LoVo (cell line): ENCODE measurements at places on chromosomes 5 and 9.

GRCh38 chr9:136616948-136617695 is 45.6 kb upstream of the EGFL7 start:
- DNase-seq: no peak

GRCh38 chr9:136541709-136542108 is 4.1 kb downstream of the NOTCH1 start:
- no peak for DNase-seq

GRCh38 chr9:12439267-12439666 is 253.9 kb upstream of the TYRP1 start:
- DNase-seq: no peak

GRCh38 chr5:64978546-64978945 is 209.8 kb downstream of the CWC27 start:
- DNase-seq: no peak

DNA sequence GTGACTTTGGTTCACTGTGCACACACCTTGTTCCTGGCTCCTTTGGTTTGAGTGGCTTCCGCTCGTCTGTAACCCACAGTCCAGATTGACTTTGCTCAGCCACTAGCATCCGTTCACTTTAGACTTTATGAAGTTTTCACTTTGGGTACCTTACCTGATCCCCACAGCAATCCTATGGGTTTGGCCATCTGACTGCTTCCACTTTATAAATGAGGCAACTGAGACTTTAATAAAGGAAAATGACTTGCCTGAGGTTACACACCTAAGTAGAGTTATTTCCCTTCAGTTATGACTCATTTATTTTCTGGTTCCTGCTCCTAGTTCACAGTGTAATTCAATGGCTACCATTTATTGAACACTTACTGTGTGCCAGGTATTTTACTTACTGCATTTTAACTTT is 94.2 kb upstream of the SAP30L start:
- DNase-seq: no peak

- no peak for DNase-seq
Observed at GRCh38 chr5:164893071-164893470, 1387.7 kb downstream of the MAT2B start.

DNA sequence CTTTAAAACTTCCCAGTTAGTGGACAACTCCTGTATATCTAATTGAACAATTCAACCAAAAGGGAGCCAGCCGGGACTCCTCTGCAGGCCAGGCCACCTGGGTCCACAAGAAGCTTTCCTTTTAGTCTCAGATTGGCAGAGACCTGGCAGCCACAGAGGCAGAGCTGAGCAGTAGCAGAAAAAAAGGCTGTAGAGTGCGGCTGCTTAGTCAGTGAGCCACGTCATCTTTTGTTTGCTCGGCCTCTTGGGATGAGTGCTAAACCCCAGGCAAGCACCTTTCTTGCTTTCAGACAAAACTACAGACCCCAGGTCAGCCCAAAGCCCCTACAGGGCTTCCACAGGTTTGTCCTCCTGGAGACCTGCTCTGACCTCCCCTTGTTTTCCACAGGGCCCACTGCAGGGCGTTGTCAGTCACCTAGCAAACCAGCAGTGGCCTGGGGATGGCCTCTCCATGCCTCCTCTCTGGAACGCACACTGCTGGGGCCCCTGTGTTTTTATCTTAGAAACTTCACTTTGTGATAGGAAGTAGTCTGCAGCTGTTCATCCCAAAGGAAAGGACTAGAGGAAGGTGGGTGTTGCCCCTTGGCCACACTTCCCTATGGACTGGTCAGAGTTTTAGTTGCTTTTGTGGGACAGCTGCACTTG is 49.9 kb downstream of the SHB start:
- no peak for DNase-seq

- no peak for DNase-seq
Observed at GRCh38 chr5:85614489-85614888, 1003.3 kb upstream of the COX7C start.

- DNase-seq: no peak
Observed at GRCh38 chr9:123530244-123530643, 174.2 kb downstream of the CRB2 start.

DNA sequence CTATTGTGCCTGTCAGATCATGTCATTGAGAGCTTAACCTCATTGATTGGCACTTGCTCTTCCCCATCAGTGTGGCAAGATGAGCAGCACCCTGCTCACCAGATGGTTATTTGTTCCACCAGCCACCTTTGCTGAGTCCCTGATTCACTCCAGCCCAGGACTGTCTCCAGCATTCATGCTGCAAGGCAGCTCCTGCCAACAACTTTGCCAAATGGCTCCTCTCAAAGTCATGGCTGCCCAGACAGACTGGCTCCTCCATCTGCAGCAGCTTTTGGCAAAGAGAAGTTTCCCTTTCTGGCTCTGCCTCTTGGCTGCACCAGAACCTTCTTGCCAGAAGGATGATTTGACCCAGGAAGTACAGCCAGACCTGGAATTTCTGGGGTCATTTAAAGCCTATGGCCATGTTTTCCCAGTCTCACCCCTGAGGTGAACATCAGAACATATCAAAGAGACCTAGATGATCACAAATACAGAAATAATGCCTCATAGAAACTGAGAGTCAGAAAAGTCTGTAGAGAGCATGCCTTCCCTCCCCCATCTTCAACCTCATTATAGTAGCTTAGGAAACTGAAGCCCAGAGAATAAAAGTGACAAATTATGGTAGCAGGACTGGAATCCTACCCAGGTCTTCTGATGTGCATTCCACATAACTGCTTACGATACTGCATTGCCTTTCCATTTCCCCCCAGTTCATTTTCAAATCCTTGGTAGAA is 10.4 kb downstream of the PPP2R2B start:
- no peak for DNase-seq

DNA sequence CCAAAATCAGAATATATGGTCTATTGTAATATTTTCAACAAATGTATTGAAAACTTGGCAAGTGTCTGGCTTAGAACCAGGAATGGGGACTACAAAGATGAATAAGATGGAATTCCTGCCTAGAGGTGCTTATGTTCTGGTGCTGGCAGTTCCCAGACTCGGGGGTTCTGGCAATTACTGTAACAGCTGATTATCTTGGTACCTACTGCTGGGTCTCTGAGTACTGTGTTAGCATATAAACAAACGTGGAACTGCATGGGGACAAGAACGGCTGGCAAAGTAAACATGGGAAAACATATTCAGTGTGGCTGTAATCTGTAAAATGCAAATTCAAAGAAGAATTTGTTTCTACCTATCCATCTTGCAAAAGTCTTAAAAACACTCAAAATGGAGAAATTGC is 89.9 kb downstream of the SLC24A2 start:
- DNase-seq: no peak

GRCh38 chr5:151048526-151048925 is 28.1 kb downstream of the GPX3 start:
- no peak for DNase-seq

GRCh38 chr9:21502586-21502985 is 20.5 kb upstream of the IFNE start:
- no peak for DNase-seq

DNA sequence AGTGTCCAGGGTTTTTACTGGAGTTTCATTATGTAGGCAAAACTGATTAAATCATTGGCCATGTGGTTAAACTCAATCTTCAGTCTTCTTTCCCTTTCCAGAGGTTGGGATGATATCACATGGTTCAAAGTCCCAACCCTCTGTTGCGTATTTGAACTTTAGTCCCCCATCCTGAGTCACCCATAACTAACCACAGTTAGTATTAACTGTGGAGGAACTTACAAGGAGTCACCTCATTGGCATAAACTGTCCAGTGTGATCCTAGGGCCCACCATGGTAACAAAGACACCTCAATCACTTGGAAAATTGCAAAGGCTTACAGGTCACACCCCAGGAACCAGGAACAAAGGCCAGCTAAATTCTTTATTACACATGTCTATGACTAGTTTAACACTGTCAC is 188.5 kb downstream of the COX7C start:
- DNase-seq: peak; percentile 63

GRCh38 chr9:1871626-1872419 is 143.3 kb upstream of the SMARCA2 start:
- no peak for DNase-seq

DNA sequence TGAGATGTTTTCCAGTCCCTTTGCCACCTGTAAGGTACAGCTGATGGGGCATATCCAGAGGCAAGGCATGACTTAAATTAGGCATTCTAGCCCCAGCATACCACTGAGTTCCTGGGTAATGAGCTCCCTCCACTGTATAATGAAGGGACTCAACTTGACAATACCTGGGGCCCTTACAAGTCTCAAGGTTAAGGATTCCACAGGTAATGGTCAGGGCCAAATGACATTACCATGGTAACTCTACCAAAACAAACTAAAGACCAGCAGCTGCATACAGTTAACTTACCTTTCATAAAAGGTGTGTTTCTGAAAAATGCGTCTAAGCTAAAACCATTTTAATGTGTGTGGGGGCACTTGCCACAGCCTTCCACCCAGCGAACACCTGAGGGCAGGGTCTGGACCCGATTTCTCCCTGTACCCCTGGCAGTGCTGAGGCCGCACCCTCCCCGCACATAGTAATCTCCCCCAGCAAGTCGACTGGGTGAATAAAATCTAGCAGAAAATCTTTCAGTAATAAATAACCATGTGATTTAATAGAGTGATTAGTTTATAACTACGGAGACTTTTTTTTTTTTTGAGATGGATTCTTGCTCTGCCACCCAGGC is 24.2 kb downstream of the CCDC69 start:
- DNase-seq: no peak

DNA sequence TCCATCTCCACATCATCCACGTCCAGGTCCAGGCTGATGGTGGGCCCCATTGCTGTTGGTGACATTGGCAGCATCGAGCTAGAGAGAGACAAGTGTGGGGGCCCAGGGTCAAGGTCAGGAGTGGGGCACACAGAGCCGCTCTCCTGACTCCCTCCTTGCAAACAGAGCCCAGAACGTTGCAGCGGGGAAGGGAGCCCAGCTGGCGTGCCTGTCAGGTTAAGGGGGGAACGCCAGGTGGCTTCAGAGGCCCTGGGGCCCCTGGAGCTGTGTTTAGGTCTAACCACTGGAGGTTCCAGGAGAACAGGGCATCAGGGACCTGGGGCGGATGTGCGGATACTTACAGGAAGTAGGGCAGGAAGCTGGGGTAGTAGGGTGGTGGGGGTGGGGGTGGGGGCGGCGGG is 7.5 kb downstream of the RNF44 start:
- DNase-seq: no peak

DNA sequence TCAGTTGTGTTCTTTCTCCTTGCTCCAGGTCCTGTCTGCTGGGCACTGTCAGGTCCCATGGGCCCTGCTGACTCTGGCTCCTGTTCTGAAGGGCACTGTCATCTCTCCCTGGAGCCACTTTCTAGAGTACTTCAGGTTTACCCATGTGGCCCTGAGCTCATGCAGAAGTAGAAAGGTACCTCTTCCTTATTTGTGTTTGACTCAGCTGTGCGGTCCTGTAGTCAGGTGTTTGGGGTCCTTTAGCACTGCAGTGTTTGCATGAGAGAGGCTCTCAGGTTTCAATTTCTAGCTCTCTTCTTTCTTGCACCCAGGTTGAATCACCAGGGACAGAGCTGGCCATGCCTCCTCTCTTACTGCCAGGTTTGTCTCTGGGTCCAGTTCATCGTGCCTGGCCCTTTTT is 71.5 kb downstream of the HSPA4 start:
- no peak for DNase-seq

DNA sequence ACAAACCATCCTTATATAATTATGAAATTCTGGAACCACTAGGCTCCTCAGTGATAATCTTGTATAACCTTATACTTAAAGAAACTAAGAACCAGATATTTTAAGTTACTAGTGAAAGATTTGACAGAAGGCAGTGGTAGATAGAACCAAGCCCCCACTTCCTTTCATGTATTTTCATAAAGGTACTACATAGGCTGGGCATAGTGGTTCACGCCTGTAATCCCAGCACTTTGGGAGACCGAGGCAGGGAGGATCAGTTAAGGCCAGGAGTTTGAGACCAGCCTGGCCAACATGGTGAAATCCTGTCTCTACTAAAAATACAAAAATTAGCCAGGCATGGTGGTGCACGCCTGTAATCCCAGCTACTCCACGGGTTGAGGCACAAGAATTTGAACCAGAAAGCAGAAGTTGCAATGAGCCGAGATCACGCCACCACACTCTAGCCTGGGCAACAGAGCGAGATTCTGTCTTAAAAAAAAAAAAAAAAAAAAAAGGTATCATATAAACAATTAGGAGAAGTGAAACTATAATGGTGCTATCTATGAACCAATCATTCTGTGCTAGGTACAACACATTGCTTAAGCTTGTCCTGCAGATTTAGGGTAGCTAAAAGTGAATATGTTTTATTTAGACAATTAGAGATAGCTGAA is 27.9 kb upstream of the DTWD2 start:
- DNase-seq: no peak

GRCh38 chr9:8489835-8490234 is 690.3 kb upstream of the DMAC1 start:
- DNase-seq: no peak

DNA sequence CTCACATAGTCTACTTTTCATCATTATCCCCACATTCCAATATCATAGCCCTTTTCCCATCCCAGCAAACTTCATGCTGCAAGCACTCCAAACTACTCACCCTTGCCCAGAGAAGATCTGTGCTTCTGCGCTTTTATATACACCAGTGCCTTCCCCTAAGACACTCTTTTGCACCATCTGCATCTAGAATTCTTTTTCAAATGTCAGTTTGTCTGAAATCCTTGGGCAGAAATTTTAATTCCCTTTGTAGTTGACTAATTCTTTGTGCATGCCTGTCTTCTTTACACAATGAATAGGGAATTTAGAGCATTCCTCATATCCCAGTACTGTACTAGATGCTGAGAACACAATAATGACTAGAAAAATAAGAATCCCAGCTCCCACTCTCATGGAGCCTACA is 298.9 kb downstream of the KCNN2 start:
- no peak for DNase-seq

DNA sequence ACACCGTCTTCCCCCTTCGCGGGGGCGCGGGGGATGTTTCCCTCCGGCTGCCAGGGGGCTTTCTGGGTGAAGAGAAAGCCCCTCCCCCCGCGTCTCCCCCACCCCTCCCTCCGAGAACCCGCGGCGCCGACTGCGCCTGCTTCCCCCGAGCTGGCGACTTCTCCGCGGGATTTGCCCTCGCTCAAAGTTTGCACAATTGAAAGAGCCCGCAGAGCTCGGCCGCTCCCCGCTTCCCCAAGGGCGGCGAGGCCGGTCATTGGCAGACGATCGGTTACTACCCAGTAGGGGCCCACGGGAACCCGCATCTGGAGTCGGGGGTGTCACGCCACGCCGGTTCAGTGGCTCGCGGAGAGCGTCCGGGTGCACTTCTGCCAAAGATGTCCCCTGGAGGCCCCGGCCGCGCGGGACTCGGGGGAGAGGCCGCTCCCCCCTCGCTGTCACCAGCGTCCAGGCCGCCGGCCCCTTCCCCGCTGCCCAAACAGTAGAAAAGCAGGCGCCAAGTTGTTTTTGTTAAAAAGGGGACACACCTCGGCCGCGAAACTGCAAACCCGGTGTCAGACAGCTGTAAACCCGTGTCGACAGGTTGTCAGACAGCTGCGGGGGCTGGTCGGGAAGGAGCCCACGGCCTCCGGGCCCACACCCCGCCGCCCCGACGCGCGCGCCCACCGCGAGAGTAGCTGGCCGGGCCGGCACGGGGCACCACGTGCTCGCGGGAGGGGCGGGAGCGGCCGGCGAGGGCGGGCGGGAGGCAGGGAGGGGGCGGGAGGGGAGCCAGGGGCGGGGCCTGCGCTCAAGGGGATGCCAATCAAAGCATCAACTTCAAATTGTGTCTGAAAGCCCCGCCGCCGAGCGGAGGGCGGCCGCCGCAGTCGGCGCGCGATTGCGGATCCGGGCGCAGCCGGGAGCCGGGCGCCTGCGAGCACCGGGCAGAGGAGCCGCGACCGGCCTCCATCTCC is at the start of gene IRX1:
IRX1 (plus strand) TSS at position 827 of the 956 bp plus-strand sequence. CDS start 274 bp downstream, outside the sequence.
- no peak for DNase-seq
